ENCODE measurements at places on chromosomes 5 and 9.

DNA sequence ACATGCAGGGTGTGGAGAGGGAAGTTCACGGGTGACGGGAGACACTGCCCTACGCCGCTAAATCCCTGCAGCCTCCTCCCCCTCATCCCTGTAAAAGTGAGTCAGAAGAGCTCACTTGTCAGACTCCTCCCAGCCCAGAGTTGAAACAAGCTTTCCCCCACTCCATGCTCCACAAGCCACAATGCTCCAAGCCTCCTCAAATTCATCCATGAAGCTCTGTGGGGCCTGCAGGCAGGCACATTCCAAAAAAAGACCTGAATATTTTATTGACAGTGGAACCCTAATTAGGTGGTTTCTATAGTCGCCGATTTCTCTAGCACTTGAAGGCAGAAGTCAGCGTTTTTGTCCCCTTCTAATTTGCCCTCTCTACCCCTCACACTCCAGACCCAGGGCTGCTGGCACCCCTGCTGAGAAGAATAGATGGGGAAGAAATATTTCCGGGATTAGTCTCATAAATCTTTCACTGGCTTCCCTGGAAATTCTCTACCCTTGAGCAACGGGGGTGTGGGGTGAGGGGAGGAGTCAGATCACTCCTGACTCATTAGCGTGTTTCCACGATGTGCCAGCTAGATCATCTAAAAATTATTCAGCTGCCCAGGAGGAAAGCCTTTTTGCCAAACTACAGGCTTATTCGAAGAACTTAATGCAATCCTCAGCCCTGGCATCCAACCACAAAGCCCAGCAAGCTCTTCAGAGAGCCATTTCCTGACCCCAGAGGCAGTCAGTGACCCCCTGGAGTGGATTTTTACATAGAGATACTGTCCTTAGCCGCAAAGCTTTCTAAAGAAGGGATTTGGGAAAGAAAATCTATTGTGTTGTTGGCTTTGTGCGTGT lies 97.1 kb downstream of the ENC1 start:
- no peak for DNase-seq

DNA sequence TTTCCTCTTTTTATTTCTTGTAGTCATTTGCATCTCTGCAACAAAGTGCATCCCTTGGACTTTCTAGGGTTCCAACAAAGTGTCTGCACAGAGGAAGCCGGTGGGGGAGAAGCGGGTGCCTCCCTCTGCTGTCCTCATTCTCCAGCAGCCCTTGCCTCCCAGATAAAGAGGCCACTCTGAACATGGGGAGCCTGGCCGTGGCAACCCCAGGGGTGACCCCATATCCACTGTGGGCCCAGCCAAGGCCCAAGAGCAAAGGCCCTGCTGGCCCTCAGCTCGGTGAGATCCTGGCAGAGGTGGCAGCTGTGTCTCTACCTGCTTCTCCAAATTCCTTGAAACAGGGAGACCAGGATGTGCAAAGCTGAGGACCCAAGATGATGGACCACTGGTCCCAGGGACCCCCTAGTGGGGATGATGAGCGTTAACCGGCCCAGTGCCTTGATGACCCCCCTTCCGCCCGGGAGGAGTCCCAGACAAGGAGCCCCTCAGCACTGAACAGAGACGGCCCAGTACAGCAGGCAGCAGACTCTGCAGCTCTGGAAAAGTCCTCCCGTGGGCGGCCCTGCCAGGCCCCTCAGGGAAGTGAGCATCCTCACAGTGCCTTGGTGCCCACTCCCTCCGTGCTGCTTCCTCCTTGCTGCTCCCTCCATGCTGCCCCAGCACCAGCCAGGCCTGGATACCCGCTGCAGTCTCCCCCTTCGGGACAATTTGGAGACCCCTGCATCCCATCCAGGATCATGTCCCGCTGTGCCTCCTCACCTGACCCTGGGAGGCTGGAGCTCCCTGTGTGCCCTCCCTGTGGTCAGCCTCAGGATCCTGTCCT lies 62.5 kb downstream of the MRPL36 start:
- DNase-seq, result no peak

DNA sequence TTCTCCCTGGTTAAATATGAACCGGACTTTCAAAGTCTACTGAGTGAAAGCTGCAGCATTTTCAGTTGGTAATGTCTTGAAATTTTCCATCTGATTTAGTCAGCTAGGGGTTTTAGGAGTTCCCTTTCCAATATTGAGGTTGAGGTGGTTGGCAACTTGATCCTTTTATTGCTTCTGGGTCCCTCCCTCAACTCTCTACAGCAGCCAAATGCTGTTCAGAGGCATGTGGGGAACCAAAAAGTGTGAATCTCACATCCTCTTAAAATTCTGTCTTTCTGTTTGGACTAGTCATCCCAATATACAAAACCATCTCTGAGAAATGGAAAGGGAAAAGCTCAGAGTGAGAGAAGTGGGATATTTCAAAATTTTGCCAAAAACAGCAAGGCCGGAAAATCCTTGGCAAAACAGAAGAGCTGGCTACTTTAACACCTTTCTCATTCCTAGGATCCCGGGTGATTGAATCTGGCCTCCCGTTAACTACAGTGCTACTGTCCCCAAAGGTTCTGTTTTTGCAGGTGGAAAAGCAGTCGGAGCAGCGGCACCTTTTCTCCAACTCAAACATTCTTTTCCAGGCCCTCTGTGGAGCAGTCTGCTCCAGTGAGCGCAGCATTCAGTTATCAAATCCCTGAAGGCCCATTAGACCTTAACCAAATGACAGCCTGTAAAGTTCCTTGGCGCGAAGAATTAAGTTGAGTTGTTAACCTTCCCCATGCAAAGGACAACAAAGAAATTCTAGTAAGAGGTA lies 345.9 kb upstream of the NUDT12 start:
- no peak for DNase-seq

GRCh38 chr9:34994900-34995669 lies 5.5 kb downstream of the DNAJB5 start:
- no peak for DNase-seq

GRCh38 chr9:76665458-76665857 lies 98.8 kb upstream of the PCA3 start:
- DNase-seq, result no peak

DNA sequence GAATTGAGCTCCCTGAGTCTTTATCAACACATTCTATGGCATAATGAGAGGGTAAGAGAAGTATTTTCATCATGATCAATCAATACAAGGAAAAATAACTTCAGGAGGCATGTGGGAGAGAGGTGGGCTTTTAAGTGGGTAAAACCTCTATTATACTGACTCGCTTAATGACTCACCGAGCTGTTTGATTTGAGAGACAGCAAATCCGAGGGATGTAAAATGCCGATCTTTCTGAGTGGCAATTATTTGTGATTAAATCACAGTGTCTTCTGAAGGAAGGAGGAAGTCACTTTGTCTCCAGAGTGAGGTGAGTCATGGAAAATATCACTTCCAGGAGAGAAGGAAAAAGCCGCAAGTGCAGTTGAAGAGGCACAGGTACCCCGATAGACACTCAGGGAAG lies 320.4 kb downstream of the DRD1 start:
- DNase-seq, result no peak

DNA sequence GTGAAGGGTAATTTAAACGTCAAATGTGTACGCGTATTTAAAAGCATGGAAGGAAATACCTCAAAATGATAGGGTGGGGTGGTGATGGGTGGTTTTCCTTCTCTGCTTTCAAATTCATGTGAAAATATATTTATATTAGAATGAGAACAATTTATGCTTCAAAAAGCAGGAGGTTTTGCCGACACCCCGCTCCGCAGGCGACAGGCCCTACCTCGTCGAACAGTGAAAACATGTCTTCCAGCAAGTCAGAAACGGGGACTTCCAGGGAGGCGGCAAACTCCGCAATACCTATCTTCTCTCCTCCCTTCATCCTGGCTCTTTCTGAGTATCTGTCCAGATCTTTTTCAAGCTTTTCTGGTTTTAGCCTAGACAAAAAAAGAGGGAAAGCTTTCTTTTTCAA lies 28.5 kb upstream of the SLC6A3 start:
- no peak for DNase-seq

DNA sequence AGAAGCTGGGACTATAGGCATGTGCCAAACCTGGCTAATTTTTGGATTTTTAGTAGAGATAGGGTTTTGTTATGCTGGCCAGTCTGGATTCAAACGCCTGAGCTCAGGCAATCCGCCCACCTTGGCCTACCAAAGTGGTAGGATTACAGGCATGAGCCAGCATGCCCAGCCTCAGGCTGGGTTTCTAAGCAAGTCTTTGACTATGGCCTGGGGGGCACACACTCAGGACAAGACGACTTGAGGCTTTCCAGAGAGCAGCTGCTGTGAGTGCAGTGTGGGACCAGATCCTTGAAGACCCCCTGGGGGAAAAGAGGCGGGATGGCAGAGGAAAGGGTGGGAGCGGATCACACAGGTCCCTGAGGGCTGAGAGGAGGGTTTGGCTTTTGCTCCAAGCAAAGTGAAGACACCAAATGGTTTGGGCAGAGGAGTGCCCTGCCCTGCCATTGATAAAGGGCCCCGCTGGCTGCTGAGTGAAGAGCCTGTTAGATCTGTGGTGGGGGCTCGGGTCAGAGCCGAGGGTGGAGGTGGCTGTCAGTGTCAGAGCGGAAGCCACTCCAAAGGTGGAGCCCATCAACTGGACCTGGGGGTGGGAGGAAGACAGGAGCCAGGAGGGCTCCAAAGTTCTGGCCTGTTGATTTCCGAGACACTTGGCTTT lies 46.8 kb upstream of the FUBP3 start:
- no peak for DNase-seq

DNA sequence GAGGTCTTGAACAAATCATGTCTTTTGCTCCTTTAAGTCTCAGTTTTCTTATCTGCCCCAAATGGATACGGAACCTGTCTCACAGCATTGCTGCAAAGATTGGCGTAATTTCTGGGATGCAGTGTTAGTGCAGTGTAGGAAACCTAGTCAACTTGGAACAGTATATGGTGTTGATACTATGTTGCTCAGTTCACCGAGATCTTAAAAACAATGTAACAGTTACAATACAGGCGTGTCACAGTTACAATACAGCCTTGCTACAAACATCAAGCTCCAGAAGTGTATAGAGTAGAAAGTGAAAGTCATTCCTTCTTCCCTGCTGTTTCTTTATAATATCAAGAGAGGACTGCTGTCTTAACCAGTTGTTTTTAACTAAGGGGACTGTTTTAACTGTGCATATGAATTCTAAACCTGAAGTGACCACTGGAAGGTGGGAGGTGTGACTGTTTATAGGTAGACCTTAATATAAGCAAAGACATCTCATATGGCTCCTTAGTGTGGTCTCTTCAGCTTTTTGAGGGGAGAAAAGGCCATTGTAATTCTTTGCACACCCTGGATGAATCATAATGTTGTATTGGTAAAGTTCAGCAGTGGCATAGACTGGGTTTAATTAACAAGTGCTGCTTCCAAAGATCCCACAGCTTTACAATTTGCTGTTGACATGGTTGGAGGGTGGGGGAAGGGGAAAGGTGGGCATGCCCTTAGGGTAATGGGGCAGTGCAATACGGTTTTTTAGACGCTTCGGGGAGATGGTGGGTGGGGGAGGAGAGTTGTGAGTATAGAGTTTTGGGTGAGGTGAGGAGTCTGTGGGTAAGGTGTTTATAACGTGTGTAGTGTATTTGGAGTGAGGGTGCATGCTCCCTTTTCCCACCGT lies 12.9 kb downstream of the PRRC2B start:
- DNase-seq, result no peak

- no peak for DNase-seq
These were observed 551.0 kb downstream of the CCDC171 start for GRCh38 chr9:16103620-16104397.

- DNase-seq, result no peak
These were observed 406.9 kb upstream of the ACTBL2 start for GRCh38 chr5:57889558-57889957.

DNA sequence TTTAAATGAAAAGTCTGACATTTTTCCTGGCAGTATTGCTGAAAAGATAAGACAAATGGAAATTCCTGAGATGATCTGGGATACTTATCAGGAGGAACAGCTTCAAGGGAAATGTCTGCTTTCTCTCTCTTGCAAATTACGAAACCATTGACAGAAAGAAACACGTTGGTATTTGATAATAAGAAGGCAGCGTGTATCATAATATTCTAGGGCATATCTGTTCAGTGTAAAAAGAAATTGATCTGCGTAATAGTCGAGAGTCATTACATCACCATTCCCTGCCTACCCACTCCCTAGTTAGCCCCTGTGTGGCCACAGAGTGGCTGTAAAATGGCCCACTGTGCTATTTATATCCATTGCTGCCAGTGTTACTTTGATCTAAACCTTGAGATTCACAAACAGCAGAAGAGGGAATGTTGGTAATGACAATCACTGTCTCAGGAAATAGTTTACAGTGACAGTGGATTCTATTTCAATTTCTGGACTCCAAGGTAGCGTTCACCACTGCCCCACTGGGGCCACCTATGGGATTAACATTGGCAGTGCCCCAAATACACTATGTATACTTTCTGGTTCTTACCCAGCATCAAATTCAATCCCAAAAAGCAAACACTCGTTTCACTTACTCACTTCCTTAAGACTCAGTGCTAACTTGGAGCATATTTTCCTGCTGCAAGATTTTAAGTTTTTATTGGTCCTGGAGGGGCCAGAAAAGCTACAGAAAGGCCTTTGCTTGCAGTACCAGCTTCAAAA lies 133.4 kb upstream of the GAS1 start:
- DNase-seq, result no peak

DNA sequence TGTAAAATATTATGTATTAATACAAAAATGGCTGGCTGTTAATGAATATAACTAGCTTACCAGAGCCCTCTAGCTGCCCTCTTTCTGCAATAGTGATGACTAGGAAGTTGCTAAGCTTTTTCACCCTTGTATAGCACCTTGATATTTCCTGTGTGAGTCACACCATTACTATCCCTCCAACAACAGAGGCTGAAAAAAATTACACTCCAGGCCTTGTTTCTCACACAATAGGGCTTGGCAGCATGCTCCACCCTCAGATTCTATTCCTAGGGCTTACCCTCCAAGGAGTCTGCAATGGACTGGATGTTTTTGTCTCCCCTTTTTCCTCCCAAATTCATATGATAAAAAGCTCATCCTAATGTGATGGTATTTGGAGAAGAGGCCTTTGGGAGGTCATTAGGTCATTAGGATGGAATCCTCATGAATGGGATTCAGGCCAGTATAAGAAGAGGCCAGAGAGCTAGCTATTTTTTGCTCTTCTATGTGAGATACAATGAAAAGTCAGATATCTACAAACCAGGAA lies 184.6 kb upstream of the MAP1B start:
- DNase-seq, result no peak

DNA sequence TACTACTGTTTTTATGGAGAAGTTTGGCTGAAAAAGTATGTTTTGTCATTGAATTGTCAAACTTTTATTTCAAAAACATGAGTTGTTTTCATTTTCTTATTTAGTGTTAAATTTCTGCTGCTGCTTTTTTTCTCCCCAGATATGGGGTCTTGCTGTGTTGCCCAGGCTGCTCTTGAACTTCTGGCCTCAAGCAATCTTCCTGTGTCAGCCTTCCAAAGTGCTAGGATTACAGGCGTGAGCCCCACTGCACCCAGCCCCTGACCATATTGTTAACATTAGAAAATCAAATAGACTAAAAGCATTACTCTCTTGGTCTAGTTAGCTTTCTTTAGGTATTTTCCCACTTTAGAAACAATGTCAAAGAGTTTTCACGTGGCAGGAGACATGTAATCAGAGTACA lies 215.3 kb downstream of the KDM4C start:
- no peak for DNase-seq

Data from naive B cell (primary cell).